Activated CD8-positive, alpha-beta memory T cell treated with anti-CD3 and anti-CD28 coated beads, Interleukin-2, amount 50 U/mL, for 48 hours (primary cell): ENCODE measurements at places on chromosomes 11 and 22.

- no peak for DNase-seq
Measured at GRCh38 chr11:30938810-30939209, 352.7 kb upstream of the MPPED2 start.

DNA sequence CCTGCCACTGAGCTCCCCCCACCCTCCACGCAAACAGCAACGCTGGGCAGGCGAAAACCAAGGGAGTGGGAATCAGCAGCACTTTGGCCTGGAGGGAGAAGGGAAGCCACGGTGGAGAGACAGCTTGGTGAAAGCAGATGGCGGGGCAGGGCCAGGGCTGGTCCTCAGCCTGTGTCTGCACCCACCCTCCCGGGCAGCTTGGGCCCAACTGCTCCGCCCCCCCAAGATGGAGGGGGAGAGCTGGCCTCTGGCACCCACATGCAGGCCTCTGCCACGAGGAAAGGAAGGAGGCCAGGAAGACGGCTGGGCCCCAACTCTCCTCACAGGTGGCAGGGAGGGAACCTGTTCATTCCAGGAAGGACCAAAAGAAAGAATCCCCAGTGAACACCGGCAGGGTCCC, 17.8 kb downstream of the MAFF start:
- no peak for DNase-seq

- DNase-seq: no peak
Measured at GRCh38 chr11:93737904-93738612, 3.2 kb downstream of the TAF1D start.

GRCh38 chr11:128187377-128187776, 400.0 kb downstream of the ETS1 start:
- DNase-seq: no peak

GRCh38 chr11:22792497-22792896, 37.1 kb downstream of the SVIP start:
- DNase-seq: no peak

DNA sequence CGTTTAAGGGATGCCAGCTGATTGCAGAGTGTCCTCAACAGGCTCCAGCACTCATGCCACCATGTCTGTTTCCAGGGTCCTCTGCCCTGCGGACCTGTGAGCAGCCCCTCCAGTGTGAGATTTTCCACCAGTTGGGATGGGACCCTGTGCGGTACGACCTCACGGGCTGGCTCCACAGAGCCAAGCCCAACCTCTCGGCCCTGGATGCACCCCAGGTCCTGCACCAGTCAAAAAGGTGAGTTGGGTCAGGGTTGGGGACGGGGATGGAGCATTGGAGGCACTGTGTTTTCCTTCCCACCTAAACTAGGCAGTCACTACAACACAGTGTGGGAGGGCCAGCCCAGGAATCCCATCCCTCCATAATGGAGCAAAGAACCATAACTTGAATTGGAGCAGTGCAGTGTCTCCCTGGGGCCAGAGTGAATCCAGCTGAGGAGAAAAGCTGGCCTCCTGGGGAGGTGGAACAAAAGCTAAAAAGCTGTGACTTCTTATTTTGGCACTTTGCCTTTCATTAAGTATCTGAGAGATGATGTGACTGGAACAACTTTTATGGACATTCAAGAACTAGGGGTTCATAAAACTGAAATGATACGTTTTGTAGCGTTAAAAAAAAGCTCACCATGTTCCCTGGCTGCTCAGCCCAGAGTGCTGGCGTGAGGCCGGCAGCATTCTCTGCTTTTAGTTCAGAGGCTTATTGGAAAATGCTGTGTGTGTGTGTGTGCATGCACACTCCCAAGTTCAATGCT, 101.8 kb downstream of the MYO18B start:
- no peak for DNase-seq

GRCh38 chr11:5240056-5240455, 5.8 kb upstream of the HBD start:
- no peak for DNase-seq

DNA sequence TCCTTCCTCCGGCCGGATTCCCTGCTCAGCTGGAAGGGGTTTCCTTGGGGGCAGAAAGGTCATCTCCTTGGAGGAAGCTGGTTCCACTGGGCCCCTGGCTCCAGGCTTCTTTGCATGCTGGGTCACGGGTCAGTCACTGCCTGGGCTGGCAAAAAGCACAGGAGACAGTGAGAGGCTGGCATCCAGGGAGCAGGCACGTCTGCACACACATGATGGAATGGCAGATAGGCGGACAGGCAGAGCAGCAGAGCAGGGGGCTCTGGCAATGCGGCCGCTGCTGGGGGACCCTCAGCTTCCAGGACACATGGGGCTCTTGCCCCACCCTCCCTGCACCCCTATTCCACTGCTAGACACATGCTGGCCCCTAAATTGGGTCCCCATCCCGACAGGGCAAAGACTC, 40.4 kb downstream of the C11orf58 start:
- no peak for DNase-seq

- no peak for DNase-seq
Measured at GRCh38 chr22:37281195-37281594, 1.1 kb upstream of the CYTH4 start.
